ENCODE measurements at places on chromosomes 1 and 21.

GRCh38 chr1:100279954-100280682 is 14.1 kb downstream of the RTCA start:
- DNase-seq, result no peak

DNA sequence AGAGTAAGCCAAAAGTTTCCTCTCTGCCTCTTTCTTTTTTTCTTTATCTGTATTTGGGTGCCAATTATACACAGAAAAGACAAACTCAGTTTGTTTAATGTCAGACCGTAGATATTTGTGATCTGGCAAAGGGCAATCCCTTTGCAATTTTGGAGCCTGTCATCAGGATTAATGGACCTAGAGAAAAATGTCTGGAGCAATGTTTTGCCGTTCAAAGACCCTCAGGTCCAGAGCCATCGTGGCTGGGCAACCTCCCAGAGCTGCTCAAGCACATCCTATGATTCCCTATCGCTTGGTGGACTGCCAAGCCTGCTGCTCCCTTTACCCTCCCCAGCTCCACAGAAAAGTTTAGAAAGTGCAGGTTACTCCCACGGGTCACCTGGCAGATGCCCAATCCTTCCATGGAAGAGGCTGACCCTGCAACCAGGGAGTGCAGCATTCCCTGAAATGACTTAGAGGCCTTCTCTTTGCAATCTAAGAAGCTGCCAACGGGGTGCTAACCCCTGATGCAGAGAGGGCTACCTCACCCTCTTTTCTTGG is 112.5 kb upstream of the NGF start:
- DNase-seq, result no peak

- DNase-seq, result no peak
Observed at GRCh38 chr21:17472592-17473271, 40.1 kb upstream of the CXADR start.

DNA sequence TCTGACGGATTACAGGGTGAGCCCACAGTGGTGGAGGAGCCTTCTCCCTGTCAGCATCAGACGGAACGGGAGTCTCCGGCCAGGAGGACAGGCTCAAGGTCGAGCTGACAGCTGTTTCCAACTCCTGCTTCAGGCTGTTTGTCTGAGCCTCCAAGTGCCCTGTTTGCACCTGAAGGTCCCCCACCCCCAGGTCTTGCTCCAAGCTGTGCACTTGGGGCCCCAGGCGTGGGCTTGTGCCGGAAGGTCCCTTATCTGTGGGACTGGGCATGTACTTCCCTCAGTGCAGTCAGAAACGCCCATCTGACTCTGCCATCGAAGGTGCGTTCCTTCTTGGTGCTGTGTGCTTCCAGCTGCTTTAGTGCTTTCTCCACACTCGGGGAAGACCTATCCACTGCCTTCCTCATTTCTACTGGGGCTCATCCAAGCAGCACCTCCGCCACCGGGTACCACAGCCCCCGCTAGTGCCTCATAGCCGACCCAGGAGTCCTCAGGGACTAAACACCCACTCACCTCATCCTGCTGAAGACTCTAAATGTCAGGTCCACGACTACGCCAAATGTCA is 29.5 kb upstream of the CR2 start:
- DNase-seq, result no peak

DNA sequence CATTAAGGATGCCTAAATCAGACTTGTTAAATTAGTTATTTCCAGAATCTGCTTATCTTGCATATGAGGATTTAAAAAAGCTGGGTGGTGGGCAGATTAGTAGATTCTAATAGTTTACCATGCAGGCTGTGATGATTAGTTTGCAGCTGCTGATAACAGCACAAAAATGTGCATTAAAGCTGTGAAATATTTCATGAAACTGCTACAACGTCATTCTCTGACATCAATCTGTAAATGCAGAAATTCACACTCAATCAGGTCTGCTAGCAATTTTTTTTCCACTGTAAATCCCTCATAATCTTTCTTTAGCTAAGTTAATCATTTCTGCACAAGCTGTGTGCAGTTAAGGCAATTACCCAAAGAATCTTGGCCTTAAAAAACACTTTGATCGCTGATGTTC is 9.3 kb upstream of the RPE65 start:
- no peak for DNase-seq

- DNase-seq, result no peak
Observed at GRCh38 chr1:112985123-112985522, 29.1 kb upstream of the SLC16A1 start.

DNA sequence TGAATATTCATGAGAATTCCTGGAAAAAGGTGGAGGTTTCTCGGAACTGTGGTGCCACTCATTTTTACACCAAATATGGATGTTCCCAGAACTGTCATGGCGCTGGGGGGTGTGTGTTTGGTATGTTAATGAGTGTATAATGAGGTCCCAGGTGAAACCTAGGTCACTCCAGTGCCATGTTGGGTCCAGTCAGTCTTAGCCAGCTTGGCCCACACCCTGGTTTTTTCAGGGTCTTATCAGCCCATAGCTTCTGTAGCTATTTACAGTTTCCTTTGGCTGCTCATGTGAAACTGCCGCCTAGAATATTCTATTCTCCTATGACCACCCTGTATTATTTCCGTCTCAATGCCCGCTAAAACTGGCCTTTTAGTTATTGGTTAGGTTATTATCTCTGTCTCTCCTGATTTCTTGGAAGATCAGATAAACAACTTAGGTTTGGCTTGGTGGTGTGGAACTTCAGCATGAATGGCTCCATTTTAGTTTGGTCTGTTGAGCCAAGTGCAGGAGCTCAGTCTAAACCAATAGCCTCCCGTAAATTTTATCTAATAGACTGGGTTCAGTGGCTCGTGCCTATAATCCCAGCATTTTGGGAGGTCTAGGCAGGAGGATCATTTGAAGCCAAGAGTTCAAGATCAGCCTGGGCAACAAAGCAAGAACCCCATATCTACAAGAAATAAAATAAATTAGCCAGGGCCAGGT is 42.1 kb upstream of the EDARADD start:
- no peak for DNase-seq

- DNase-seq, result no peak
Observed at GRCh38 chr1:18104546-18105100, 3.0 kb upstream of the IGSF21 start.

DNA sequence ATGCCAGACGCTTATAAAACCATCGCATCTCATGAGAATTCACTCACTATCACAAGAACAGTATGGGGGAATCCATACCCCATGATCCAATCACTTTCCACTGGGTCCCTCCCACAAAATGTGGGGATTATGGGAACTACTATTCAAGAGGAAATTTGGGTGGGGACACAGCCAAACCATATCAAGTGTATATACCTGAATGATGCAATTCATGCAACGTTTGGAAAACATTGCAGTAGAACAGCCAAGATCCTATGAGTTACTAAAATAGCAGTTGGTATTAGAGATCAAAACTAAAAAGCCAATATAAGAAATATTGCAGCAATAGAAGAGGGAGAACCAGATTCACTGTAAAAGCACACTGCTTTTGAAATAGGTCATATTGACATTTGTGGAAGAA is 1543.9 kb upstream of the B3GALT2 start:
- DNase-seq, result no peak

DNA sequence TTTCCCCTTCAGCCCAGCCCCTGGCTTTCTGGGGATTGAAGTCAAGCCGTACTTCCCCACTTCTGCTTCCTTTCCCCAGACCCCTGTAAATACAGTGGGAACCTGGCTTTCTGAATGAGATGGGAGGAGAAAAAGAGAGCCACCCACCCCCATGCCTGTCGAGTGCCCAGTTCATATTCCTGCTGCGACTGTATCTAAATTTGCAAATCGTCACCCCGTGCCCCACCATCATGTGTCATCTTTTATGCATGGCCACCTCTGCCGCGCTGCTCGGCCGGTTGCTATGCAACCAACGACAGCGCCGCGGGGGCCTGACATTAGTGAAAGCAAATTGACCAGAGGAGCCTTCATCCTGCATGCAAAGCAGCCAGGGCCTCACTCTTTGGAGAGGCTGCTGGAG is 143.0 kb downstream of the ELAVL4 start:
- DNase-seq, result no peak

DNA sequence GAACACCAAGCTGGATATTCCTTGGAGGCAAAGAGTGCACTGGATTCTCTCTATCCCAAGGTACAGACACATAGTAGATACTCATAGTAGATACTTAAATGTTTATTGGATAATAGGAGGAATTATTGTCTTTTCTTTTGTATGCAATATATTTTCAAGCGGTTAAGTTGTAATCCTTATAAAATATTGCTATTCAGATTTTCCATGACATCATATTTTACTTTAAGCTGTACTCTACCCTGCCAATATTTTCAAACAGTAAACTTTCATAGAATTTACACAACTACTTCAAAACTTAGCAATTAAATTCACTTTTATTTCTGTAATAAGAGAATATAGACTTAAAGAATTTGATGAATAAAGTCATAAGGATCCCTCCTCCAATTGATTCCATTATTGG is 546.5 kb upstream of the CAMK1G start:
- no peak for DNase-seq

Measured in stimulated activated CD4-positive, alpha-beta T cell treated with anti-CD3 and anti-CD28 coated beads, Interleukin-15, amount 100 ng/mL, for 48 hours (primary cell).